ENCODE measurements at places on chromosomes 11 and 22.

DNA sequence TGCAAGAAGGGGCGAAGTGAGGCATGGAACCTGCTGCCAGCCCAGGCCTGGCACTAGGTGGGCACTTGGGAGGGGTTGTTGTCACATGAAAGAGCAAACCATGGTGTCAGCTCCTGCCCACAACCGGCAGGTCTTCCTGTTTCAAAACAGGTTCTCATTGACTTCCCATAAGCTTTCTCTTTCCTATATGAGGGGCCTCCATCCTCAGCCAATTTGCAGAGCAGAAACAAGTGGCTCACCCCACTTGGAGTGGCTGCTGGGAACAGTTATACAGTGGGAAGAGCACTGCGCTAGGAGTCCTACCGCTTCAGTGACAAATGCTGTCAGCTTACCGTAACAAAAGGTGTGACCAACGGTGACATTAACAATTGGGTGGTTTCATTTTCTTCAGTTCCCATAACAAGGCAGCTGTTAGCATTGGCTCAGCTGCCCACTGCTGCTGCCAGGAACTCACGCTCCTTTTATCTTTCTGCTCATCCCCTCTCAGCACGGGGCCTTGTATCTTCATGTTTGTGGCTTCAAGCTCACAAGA lies 10.2 kb upstream of the SSTR3 start:
- DNase-seq: no peak

- no peak for DNase-seq
Measured at GRCh38 chr11:79332017-79332416, 108.8 kb downstream of the TENM4 start.

- DNase-seq: no peak
Measured at GRCh38 chr11:128796270-128796669, 70.8 kb downstream of the KCNJ1 start.

DNA sequence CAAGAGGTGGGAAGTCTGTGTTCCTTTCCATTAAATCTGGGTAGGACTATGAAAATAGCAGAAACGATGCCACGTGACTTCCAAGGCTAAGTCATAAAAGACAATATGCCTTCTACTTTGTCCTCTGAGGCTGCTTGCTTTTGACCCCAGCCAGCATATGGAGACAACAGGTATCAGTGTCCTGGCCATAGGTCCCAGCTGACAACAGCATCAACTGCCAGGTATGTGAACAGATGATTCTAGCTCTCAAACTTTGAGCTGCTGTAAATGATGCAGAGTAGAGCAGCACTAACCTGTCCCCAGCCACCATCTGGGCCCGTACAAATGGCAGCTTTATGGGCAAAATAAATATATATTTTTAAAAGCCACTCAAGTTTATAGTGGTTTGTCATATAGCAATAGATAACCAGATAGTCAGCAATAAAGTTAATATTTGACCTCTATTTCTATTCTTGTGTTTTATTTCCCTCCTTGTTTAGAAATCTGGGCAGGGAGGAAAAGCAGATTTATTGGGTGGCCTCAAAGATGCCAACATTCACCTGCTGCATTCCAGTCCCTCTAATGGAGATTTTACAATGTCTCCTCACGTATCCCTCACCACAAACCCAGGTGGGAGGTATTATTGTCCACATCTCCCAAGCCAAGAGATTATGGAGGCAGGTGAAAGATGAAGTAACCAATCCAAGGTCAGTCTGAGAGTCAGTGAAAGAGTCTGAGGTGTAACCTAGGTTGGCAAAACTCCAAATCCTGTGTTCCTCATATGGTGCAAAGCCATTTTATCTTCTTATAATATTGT lies 209.6 kb upstream of the LARGE1 start:
- no peak for DNase-seq

DNA sequence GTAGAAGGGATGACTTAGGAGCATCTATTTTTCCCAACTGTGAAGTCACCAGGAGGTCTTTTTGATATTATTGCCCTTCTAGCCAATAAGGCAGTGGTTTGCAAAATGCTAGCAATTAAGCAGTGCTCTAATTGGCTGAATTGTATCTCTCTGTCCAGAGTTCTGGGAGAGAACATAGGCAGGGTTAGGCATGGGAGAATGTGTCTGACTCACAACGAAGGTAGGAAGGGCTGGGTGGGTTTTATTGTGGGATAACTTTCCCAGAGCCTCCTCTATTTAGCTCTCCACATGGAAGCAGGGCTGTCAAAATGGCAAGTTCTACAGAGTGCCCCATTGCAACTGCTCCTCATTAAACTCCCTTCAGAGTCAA lies 415.9 kb upstream of the CADM1 start:
- DNase-seq: no peak

Data from GDM1 (cell line).